ENCODE measurements at places on chromosomes 6 and 20.

- DNase-seq = no peak
Observed at GRCh38 chr20:18909254-18909653, 95.7 kb downstream of the SCP2D1 start.

GRCh38 chr20:9829835-9830234 lies 9.0 kb downstream of the PAK5 start:
- DNase-seq = no peak

- no peak for DNase-seq
Observed at GRCh38 chr6:16141514-16141913, 12.6 kb downstream of the MYLIP start.

DNA sequence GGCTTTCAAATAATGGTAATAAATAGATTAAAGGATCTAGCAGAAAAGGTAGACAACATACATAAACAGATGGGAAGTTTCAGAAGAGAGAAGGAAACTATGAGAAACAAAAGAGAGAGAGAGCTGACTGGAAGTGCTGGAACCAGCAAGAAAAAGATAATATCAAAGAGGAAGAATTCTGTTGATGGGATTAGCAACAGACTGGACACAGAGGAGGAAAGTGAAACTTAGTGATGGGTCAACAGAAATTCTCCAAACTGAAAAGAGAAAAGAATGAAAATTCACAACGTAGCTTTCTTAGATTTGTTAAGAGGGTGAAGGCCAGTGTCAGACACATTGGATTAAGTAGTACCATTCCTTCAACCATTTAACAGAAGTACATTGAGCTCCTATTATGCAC lies 48.3 kb upstream of the SIRPA start:
- no peak for DNase-seq

- no peak for DNase-seq
Observed at GRCh38 chr6:154230393-154230792, 126.2 kb downstream of the IPCEF1 start.

DNA sequence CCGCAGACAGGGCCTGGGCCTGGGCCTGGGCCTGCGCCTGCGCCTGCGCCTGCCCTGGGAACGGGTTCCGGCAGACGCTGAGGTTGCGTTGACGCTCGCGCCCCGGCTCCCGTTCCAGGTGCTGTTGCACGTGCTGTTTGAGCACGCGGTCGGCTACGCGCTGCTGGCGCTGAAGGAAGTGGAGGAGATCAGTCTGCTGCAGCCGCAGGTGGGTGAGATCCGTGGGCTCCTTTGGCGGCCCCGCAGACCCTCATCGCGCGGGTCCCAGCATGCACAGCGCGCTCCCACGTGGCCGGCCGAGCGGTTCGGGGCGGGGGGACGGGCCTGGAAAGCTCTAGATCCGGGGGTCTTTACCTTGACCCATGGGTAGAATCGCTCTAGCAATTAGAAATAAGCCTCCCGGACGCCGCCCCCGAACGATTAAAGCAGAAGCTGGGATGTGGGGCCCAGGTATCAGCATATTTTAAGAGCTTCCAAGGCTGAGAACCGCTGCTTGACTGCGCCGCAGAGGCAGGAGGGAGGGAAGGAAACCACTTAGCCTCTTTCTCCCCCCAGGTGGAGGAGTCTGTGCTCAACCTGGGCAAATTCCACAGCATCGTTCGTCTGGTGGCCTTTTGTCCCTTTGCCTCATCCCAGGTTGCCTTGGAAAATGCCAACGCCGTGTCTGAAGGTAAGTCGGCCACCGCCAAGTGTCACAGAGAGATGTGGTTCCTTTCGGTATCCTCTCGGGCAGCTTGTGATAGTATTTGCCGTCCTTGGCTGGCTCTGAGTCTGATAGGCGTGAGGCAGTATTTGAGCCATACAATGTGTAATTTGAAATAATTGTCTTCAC lies 508 bp downstream of the NOP56 start:
- DNase-seq = peak; percentile 23

GRCh38 chr6:30778001-30778635 lies 33.8 kb upstream of the IER3 start:
- no peak for DNase-seq

DNA sequence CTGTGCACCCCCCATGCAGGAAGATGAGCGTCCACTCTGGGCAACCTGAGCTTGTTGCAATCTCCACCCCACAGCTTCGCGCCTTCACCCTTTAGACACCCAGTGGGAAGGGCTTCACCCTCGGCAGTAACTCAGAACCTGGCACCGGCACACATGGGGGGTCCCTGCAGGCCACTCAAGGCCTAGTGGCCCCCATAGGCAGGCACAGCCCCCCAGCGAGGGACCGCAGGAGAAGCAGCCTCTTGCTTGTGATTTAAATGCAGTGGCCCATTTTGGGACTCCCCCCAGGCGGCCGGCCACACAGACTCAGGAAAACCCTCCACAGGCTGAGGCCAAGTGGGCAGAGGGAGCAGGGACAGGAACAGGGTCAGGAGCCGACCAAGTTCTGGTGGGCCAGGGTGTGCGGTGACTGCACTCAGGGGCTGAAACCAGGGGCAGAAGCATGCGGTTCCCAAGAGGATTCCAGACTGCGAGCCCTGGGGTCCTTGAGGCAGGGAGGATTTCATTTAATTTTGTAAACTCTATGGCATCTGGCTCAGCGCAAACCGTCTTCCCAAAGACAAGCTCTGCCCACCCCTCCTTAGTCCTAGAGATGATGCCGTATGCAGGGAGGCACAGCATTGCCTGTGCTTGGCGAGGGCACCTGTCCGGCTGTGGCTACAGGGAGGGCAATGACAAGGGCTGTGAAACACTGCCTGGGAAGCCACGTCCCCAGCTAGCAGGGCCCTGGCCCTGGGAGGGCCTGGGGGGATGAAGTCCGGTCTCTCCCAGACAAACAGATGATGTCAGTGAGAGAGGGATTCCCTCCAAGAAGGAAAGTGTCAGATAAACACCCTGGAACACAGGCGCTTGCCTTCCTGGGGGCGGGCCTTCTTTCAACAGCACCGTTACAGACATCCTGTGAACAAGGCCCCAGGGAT lies 52.9 kb upstream of the GPR31 start:
- DNase-seq = no peak

DNA sequence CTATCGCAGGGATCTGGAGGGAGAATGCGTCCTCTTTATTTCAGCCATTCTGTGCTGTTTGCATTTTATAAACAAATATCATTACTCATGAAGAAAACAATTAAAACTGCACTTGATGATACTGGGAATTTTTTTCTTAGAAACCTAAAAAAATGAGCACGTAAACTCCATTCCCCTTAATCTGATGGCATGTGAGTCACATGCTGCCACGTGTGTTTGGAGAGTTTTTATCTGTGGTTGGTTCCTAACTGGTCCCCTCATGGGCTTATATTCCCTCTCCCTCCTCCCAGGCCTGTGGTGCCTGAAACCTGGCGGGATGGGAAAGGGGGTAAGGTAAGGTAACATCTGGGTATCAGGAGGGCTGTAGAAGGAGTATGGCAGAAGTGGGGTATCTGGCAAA lies 6.5 kb downstream of the PACSIN1 start:
- DNase-seq = no peak

DNA sequence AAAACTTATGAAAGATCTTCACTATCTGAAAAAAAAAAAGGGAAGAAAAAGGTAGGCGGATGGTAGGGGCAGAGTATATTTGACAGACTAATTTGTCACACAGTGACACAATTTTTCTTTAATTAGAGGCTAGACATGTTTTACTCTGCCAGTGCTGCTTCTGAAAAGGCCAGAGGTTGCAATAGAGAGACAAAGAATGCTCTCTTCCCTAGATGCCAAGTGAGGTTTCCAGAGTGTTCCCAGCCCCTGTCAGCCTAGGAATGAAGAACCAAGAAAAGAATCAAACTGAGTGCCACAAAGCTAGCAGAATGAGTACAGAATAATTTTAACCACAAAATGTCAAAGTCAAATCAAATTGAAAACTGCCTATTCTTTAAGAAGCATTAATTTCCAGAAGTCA lies 13.0 kb downstream of the PNISR start:
- no peak for DNase-seq

DNA sequence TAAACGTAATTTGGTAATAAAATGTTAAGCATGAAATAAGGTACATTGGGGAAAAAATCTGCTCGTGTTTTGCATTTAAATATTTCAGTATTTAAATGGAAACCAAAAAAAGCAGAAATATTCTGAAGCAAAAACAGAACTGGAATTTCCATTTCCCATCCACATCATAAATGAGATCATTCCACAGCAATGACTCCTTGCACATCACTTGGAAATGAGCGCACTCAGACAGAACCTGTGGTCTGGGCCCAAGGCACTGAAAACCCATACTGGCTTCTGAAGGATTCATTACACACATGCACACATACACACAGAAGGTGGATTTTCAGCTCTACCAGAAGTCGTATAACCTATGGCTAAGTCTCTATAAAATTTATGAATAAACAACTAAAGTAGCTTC lies 174.8 kb downstream of the IBTK start:
- DNase-seq = no peak

- DNase-seq = no peak
Observed at GRCh38 chr20:9626357-9626756, 112.0 kb downstream of the LAMP5 start.

- no peak for DNase-seq
Observed at GRCh38 chr6:89492025-89492640, 59.2 kb downstream of the ANKRD6 start.

GRCh38 chr6:37699138-37699766 lies 1.6 kb upstream of the MDGA1 start:
- DNase-seq = no peak

- DNase-seq = no peak
Observed at GRCh38 chr6:109087661-109088264, 6.9 kb downstream of the SESN1 start.

GRCh38 chr6:36333171-36333895 lies 3.4 kb downstream of the BNIP5 start:
- DNase-seq = no peak
